ENCODE measurements at places on chromosomes 1 and 21. TPM values are rescaled to one million over a fixed set of nuclear protein-coding genes. Genes with fewer than 3 reads are reported as not detected.

Gene ZNF683
- not detected for polyA plus RNA-seq

DNA sequence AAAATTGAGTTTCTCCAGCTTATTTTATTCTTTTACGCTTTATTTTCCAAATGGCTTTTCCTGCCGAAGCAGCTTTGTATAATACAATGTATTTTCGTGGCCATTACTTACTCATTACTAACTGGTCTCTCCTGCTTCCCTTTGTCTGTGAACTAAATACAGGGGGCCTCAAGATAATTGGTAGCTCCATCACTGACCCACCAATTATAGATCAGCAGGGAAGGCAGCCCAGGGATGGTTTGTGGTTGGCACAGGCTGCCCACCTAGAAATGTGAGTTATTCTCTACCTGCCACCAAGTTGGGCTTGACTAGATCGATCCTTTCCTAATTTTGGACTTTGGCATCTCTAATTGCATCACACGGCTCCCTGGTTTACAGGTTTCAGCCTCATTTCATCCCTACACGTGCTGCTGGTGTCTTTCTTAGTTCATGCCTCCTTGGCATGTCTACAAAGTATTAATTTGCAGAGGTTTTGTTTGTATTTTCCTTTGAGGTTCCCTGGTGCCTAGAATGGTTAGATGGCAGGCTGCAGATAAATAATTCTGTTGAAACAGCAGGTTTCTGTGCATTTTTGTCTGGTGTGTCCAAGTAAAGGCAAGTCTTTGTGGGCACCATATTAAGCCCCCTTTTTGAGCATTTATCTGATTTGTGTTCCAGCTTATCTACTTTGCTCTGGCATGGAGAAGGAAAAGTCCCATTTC is 35.2 kb downstream of the PEX14 start:
- H3K4me3 ChIP-seq: no peak overlapping the region
- H3K36me3 ChIP-seq: peaks cover 5% of the 10 kb centered on the region
- H3K4me1 ChIP-seq: peaks cover 4% of the 10 kb centered on the region

DNA sequence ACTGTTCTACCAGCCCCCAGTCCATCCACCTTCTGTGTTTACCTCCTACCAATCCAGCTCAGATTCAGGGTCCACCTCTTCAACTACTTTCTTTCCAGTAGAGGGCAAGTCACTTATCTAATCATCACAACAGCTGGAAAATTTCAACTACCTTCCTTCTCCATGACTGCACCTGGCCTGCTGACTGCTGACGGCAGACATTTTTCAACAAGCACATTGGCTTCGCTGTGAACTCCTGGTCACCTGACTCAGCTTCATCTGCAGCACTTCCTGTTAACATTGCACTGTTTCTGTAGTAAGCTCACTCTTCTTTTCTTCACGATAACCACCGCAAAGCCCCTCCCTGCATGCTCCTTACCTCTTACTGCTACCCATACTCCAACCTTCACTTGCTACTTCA is 405.7 kb downstream of the NTNG1 start:
- no peaks in the 10 kb centered on the region for H3K4me1 ChIP-seq
- no peaks in the 10 kb centered on the region for H3K27me3 ChIP-seq
- H3K4me3 ChIP-seq: no peak overlapping the region
- no peak for DNase-seq
- no peaks in the 10 kb centered on the region for H3K36me3 ChIP-seq

DNA sequence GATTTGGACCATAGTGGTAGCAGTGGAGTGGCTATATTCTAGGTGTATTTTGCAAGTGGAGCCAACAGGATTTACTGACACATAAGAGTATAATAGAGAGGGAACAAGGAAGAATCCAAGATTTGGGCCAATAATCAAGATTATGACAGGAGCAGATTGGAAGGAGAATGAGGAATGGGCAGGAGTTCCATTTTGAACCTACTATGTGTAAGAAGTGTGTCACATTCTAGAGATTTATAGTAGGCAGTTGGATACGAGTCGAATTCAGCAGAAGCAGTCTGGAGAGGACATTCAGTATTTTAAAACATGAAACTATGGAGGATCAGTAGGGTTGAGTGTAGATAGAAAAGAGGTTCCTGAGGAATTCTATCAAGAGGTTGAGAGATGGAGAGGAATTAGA is 21.7 kb downstream of the INKA2 start:
- no peak for DNase-seq
- H3K36me3 ChIP-seq: peaks cover 12% of the 10 kb centered on the region
- no peaks in the 10 kb centered on the region for H3K27me3 ChIP-seq
- H3K4me1 ChIP-seq: peaks cover 26% of the 10 kb centered on the region
- H3K4me3 ChIP-seq: no peak overlapping the region
